MV-4-11 (cell line): ENCODE measurements at places on chromosomes 6 and 20.

GRCh38 chr6:160667639-160668481 lies 3.8 kb upstream of the LPA start:
- no peak for DNase-seq

- DNase-seq: no peak
Observed at GRCh38 chr6:44738601-44739146, 351.2 kb downstream of the CDC5L start.

- no peak for DNase-seq
Observed at GRCh38 chr6:154473324-154473723, 37.2 kb downstream of the CNKSR3 start.

- DNase-seq: no peak
Observed at GRCh38 chr6:29933955-29934354, 8.4 kb upstream of the HLA-A start.

GRCh38 chr6:42564506-42564825 lies 637 bp downstream of the UBR2 start:
- DNase-seq: no peak

DNA sequence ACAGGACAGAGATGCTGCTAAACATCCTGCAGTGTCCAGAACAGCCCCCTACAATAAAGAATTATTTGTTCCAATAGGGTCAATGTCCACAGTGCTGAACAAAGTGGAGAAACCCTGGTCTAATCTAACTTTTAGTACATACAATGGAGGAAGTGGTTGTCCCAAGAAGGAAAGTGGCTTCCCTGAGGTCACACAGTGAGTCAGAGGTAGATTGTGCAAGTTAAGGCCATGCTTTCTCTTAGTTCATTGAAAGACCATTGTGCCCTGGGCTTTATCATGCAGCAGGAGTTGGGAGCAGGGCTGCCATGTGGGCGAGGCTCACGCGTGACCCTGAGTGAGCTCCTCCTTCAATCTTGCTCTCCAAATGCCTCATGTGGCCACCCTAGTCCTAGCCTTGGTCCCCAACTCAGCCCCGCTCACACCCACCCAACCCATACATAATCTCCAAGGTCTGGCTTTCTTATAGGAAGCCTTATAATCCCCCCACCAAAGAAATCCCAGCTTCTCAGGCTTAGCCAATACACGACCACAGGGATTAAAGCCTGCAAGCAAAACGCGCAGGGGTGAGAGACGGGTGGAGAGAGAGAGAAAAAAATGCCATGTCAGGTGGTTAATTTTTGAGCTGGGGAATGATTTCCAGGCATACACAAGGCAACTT lies 19.9 kb downstream of the SLC13A3 start:
- peak; percentile 99 for DNase-seq

DNA sequence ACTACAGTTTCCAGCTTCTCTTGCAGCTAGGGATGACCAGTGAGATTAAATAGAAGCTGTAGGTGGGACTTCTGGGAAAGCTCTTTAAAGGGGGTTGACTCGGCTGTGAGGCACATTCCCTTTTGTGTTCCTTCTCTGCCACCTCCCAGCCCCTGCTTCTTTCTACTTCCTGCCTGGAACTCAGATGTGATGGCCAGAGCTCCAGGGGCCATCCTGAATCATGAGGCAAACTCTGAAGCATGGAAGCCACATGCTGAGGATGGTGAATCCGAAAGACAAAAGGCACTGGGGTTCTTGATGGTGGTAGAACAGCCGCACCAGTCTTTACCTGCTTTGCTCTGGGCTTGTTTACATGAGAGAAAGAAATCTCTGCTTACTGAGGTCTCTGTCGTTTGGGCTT lies 9.1 kb downstream of the CEBPB start:
- no peak for DNase-seq

- DNase-seq: no peak
Observed at GRCh38 chr6:4611429-4612129, 164.6 kb upstream of the CDYL start.
